ENCODE measurements at places on chromosomes 12 and 14.

GRCh38 chr14:31263485-31264133, 56.0 kb upstream of the HECTD1 start:
- DNase-seq: peak; percentile 89

GRCh38 chr14:85040046-85040685, 489.8 kb upstream of the FLRT2 start:
- no peak for DNase-seq

GRCh38 chr14:64971943-64972791, at the start of gene RAB15:
TSS of gene RAB15 (minus strand) at chr14:64972336. CDS start at chr14:64972076, 260 bp downstream.
- DNase-seq: peak; percentile 60

DNA sequence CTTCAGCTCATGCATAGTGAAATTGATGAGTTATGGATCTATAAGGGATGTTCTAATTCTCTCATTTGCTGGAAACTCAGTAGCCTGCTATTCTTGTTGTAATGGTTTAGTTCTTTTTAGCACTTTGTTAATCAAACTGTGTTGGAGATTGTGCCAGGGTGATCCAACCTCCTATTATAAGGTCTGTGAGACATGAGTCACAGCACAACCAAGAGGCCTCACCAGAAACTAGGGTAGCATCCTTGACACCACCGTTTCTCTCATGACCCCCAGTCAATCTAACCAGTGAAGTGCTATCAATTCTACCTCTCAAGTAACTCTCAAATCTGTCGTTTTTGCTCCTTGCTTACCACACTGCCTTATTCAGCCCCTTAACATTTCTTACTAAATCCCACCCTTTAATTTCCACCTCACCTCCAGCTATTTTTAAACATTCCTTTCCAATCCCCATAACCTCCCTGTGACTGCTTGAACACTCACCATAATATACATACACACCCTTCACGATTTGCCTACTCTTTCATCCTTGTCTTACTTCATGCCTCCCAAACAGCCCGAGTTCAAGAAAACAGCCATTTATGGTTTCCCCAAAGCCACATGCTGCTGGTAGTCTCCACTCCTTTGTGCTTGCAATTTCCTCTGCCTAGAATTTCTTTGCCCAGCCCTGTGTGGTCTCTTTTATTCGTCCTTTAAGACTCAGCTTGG, 53.9 kb upstream of the NUDT4 start:
- DNase-seq: peak; percentile 54

DNA sequence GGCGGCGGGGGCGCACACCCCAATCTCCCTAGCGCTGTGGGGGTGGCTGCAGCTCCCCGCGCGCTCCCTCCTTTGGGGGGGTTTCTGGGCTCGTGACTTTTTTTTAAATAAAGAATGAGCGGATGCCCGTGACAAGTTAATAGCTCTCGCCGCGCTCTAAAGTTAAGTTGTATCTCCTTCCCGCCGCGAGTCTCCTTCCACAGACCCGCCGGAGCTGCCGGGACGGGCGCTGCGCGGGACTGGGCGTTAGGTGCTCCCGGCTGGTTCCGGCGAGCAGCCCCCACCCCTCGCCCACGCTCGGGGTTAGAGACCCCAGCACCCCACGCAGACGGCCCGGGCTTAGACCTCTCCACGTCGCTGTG, 82.6 kb upstream of the HMGA2 start:
- no peak for DNase-seq

DNA sequence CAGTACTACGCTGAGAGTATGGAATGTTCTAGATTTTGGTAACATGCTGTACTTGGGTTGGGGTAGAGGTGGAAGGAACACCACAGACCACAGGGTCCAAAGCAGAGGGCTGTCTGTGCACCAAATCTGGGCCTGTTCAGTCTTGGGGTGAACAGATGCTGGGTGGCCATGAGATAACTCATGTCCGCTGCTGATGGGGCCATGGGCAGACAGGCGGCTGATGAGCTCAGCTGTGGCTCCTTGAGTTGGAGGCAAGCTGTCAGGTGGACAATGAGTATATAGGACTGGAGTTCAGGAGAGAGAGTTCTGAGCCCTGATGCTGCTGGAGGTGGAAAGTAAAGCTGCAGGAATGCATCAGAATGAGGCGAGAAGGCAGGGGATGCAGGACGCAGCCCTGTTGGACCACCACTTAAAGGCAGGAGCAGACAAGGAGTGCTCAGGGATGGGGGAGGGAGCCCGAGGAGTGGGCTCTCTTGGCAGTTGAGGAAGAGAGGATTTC, 6.2 kb downstream of the SMIM41 start:
- no peak for DNase-seq

DNA sequence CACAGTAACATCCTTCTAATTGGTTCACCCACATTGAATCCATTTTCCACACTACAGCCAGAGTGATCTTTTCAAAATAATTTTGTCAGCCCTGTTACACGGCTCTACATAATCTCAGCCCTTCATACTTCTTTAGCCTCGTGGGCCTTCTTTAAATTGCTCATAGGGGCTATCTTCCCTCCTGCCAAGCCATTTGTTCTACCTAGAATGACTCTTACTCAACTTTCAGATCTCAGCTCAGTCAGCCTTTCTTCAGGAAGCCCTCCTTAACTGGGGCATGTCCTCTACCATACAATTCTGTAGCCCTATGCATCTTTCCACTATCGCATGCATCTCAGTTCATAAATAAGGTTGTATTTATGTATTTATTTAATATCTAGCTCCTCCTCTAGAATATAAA, 39.7 kb downstream of the CEP128 start:
- no peak for DNase-seq

- DNase-seq: no peak
These were observed 24.2 kb upstream of the RHOJ start for GRCh38 chr14:63180011-63180410.
